ENCODE measurements at places on chromosomes 2 and 18. TPM values are rescaled to one million over a fixed set of nuclear protein-coding genes. Genes with fewer than 3 reads are reported as not detected.

DNA sequence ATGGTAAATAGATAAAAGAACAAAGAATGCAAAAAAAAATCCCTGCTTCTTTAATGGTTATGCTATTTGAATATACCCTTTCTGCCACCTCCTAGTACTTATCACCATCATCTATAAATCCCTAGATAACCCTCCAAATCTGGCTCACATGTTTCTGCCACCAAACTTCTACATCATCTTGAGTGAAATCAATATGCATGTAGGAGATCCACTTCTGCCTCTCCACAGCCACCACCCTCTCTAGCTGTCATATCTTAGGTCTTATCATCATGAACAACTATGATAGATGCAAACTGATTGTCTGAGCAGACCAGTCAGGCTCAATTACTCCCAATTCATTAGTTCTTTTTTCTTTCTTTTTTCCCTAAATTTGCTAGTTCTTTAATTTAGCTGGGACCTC is 55.3 kb downstream of the STRN start:
- DNase-seq, result no peak

- DNase-seq, result no peak
These were observed 9.4 kb downstream of the CASP8 start for GRCh38 chr2:201269764-201270163.

DNA sequence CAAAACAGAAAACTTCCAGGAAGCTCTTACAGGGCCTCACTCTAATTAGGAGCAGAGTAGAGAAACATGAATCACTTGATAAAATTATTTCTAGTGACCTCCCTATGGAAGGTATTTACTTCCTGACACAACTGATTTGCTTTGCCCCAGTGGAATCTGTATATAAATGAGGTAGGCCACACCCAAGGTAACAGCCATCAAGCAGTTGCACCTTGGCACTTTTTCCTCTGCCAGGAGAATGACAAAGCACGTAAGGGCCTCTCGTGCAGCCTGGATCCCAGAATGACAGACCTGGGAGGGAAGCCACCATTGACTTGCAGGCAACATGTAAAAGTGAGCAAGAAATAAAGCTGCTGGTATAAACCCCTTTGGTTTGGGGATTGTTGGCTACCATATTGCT is 620.0 kb upstream of the SLC39A10 start:
- DNase-seq, result no peak

- DNase-seq, result no peak
These were observed 177.0 kb downstream of the TGIF1 start for GRCh38 chr18:3626929-3627458.

DNA sequence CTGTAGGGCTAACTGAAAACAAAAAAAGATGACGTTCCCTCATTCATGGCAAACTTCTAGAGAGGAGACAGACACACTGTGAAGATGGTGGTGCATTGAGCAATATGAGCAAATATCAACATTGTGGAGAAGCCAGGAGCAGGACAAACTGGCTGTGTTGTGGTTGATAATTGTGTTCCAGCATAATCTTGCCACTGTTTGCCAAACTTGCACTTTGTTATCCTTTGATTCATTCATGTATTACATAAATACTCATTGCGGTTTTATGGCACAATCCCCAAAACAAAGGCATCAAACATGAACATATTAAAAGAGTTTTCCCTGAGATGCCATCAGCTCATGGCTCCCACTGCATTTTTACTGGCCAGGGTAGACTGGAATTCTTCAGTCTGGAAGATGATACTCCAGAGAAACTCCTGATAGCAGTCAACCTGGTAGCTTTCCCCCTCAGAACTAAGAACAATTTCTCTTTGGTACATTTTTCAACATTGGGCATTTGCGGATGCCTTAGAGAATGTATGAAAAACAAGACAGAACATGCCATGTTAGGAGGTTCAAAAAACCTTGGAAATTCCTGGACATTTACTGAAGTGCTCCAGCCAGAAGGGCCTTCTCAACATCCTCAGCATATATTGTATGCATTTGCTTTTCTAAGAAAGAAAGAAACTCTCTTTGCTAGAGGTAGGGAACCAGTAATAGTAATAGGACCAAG is 487.4 kb upstream of the CELF4 start:
- DNase-seq, result no peak

GRCh38 chr2:220660277-220661145 is 911.6 kb downstream of the EPHA4 start:
- DNase-seq, result no peak

The PDE1A gene
- 0.06 TPM for total RNA-seq

The FOXD4L1 gene
- not detected for total RNA-seq

The FAM161A gene
- 19.6 TPM for total RNA-seq

All from neural progenitor cell (in vitro differentiated cells).